ENCODE measurements at places on chromosomes 3 and 15.

DNA sequence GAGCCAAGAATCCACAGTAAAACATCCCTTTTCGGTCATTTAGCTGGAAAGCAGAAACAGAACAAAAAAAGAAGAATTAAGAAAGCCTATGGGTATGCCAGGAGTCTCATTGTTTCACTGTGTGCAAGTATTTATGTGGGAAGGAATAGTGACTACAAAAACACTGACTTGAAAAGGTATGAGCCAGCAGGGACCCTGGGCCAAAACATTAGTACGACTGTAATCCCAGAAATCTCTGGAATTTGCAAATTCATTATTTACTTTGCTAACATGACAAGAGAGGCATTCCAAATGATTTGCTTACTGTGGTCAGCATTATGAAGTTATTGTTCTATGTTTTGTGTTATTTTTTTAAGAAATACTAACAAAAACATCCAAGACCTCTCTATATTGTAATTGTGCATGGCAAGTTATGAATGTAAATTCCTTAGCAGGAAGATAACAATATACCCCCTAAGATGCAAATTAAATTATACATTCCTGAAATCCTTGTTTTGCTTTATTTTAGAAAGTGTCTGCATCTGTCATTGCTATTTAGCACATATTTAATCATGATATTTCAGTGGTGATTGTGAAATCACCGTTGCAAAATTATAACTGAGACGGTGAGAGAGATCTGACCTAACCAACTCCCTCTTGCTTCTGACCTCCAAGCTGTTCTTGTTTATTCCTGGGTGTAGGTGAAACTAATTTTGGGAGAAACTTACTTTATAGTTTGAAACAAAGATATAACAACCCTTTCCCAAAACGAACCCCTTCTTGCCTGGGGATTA lies 299.2 kb downstream of the ZPLD1 start:
- DNase-seq: no peak

- DNase-seq: no peak
These were observed 126.8 kb upstream of the ARHGEF3 start for GRCh38 chr3:56928379-56929068.

GRCh38 chr3:158748237-158748828 lies 16.1 kb upstream of the RARRES1 start:
- no peak for DNase-seq

GRCh38 chr3:119322021-119322834 lies 28.0 kb downstream of the ARHGAP31 start:
- DNase-seq: peak; percentile 35

DNA sequence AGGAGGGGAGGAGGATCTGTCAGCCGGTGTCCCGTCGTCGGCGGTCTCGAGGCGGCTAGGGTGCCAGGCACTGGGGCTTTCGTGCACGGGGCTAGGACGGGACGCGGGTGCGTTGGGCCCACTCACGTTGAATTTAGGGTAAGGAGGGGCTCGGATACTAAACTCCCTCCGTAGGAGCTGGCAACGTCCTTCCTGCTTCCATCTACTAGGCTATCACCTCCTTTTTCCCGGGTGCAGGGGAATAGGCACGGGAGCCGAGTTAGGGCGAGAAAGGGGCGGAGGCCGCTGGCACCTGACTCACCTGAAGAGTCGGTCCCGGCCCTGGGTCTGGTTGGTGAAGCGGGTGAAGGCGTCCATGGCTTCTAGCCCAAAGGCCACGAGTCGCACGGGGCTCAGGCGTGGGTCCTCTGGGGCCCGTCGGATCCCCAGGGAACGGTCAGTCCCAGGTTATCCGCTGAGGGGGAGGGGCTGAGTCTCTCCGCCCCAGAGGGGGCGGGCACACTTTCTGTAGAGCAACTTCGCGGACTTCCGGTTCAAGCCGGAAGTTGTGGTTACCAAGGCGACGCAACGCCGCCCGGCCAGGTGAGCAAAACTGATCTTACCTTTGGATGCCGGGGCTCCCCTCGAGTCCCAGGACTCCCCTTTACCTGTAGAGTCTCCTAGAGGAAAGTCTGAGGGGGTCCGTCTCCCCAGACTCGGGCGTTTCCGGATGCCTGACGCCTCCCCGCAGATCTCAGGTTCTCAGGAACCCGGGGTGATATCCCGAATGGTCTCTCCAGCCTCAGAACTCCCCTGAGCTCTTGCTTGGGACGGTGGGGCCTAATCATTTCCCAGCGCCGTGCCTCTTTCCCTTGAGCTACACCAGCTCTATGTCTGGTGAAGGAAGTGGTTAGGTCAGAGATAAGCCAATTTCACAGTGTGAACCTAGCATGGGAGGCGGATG lies at the start of the genes PEX11A and WDR93:
Gene PEX11A, minus strand, starts transcription at position 479 of the 943 bp plus-strand sequence. Its CDS starts 122 bp downstream, at position 357.
Gene WDR93, plus strand, starts transcription at position 536 of the 943 bp plus-strand sequence. CDS start 10,936 bp downstream, outside the sequence.
- DNase-seq: peak; percentile 60

DNA sequence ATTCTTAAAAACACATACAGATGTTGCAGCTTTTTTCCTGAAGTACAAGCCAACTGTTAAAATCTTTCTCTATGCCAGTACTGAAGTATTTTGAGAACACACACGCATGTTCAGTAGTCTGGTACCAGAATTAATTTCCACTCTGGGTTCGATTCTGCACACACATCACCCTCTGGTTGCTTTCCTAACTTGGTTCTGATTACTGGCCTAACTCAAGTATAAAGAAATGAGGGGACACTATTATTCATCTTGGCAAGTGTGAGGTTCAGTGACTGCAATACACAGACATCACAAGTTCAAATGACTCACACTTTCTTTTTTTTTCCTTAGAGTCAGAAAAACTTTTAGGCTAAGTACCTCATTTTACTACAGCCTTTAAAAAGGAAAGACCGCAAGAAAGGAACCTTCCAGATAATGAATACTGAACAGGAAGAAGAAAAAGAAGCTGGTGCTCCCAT lies 37.4 kb upstream of the LDHAL6B start:
- DNase-seq: no peak

- peak; percentile 88 for DNase-seq
These were observed 70.0 kb upstream of the UBE2E1 start for GRCh38 chr3:23735535-23736326.

DNA sequence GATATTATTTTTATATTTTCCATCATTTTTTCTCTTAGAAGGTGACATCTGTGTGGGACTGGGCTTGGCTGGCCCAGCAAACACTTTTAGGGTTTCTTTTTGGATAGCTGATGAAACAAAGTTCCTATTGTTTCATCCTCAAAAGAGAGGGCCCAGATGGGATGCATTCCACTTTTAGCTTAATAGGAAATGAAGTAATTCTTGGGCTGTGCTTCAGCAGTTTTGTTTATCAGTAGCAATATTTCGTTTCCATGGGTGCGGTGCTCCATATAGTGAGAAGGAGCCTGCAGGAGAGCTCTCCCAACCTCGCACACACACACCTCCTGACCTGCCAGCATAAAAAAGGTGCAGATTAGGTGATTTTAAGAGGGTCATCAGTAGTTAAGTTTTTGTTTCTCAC lies 147.5 kb downstream of the AKAP13 start:
- no peak for DNase-seq

GRCh38 chr3:74501007-74501406 lies 113.5 kb downstream of the CNTN3 start:
- DNase-seq: no peak

DNA sequence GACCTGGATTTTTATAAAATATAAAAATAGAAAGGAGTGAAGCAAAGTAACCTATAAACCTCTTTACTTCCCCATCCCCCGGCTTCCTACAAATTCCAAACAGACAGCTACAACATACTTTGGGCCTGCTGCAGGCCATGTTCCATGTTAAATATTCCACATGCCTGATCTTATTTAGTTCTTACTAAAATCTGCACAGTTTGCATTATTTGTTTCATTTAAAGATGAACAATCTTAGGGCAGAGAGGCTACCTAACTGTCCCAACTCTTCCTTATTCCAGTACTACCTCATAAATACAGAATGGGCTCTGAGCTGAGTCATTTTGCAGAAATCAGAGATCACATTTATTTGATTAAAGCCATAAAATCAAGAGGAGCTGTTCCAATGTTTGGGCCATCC lies 665.0 kb downstream of the PDCD6IP start:
- no peak for DNase-seq

- DNase-seq: no peak
These were observed 117.1 kb downstream of the CHDH start for GRCh38 chr3:53729159-53729558.

GRCh38 chr3:153284282-153284938 lies 122.4 kb downstream of the RAP2B start:
- no peak for DNase-seq

GRCh38 chr3:34155666-34156065 lies 357.2 kb downstream of the PDCD6IP start:
- no peak for DNase-seq

- no peak for DNase-seq
These were observed 109.4 kb upstream of the AGTR1 start for GRCh38 chr3:148588291-148588690.

- no peak for DNase-seq
These were observed 47.0 kb upstream of the TRIM42 start for GRCh38 chr3:140630866-140631265.

GRCh38 chr3:127970966-127971592 lies 56.0 kb downstream of the KBTBD12 start:
- peak; percentile 51 for DNase-seq

DNA sequence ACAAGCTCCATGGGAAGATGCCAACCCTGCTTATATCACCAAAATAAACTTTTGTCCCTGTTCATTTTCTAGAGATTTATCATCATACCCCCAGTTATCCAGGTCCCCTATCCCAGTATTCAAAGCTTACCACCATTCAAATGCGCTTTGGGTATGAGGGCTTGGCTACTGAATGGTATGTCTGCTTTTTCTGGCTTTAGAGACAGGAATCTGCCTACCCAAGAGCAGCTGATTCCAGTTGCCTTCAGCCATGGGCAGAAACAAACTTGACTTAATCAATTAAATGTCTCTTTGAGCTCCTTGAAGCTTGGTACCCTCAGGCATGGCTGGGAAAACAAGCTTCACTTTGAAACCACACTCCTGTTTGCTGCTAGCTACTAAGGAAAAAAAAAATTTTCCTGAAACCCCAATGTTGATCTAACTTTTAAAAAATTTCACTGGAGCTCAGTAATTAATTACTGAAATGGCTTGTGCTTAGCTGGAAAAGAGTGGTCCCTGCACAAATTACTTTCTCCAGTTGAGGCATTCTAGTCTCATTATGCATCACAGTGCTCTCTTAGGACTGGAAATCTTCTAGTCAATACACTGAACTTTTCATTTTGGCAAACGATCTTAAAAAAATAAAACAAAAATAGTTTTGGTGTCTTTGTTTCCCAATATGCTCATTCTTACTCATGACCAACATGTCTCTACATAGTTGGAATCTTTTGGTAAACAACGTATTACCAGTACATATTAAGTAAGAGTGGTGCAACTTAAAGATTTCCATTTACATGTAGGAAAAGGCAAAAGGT lies 242.8 kb downstream of the DTWD1 start:
- no peak for DNase-seq

Measured in NCI-H1092 treated with DMSO at 0.1 percent for 48 hours (cell line).